NCI-H2029 (cell line): ENCODE measurements at places on chromosomes 12 and 14.

GRCh38 chr14:103318750-103319419 lies 15.2 kb upstream of the EIF5 start:
- no peak for DNase-seq

DNA sequence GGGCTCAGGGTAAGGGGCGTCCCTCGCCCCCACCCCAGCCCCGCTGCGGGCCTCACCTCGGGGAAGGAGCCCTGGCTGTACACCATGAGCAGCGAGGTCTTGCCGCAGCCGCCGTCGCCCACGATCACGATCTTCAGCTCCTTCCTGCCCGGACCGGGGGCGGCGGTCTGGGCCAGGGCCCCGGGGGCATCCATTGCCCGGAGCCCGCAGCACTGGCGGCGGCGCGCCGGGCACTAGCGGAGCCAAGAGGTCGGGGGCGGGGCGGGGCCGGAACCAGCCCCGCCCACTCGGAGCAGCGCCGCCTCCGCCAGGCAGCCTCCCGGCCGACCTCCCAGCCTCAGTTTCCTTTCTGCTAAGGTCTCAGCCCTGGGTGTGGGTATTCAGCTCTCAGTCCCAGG lies at the start of gene RHOF:
TSS of gene RHOF (minus strand) at position 249 of the 398 bp plus-strand sequence. CDS start at position 194, 55 bp downstream.
- DNase-seq, result no peak

DNA sequence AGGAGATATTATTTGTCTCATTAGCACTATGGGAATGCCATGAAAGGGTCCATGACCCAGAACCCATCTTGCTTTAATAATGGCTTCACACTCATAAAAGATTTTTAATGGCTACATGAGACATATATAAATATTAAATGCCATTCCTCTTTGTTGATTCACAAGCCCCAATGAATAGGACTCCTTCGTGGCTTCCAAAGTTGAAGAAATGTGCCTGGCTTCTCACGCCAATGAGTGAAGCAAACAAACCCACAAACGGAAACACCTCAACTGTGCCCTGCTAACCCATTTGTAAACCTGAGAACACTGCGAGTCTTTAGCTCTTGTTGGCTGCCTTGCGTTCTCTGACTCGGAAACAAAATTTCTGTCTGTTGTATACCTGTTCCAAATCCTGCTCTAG lies 381.7 kb upstream of the DDHD1 start:
- DNase-seq, result no peak

DNA sequence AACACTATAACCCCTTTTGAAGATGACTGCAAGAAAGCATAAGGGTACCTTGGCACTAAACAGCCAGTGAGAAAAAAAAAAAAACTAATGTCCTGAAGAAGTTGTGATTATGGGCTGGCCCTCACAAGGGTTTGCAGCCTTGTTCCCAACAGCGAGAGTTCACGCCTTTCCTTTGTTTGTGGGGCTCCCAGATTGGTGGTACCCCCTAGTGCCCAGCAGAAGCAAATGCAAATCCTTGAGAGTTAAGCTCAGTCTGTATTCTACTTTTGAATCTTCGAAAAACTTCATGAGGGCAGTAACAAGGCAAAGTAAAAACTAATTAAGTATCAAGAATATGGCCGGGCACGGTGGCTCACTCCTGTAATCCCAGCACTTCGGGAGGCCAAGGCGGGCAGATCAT lies 238.9 kb upstream of the LMO3 start:
- DNase-seq, result no peak

- no peak for DNase-seq
Observed at GRCh38 chr12:48807981-48808380, 10.3 kb upstream of the CACNB3 start.

DNA sequence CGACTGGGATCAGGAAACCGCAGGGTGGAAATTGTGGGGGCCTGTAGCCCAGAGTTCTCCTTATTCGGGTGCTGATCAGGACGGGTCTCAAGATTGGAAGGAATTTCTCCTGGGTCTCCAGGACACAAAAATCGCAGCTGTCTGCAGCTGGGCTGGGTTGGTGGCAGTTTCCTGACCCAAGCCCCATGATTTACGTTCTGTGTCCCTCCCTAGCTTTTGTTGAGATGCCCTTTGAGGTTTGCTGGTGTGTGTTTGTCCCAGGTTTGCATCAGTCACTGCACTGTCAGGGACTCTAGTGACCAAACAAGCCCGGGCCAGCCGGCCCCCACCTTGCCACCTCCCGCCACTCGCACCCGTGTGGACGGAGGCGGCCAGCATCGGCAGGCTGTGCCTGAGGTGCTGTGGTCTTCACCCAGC lies 89.5 kb downstream of the FBXL14 start:
- DNase-seq, result no peak

- DNase-seq, result no peak
Observed at GRCh38 chr14:60622917-60623257, 26.4 kb downstream of the SIX1 start.

GRCh38 chr12:97545804-97546203 lies 83.2 kb downstream of the RMST start:
- DNase-seq, result peak; percentile 69
